ENCODE measurements at places on chromosomes 13 and 19.

DNA sequence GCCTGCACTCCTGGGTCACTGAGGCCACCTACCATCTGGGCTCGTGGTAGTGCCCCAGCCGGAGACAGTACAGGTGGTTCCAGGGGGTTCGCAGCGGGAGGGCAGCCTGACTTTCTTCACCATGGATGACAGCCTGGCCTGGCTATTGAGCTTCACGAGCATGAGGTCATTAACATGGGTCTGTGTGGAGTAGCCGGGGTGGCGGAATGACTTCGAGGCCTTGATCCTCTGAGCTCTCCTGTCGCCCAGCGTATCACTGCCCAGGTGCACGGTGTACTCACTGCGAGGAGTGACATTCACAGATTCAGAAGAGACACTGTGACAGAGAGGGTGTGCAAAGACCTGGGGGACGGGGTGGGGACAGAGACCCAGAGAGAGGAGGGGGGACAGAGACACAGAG is 3.5 kb downstream of the KLK7 start:
- no peak for DNase-seq

DNA sequence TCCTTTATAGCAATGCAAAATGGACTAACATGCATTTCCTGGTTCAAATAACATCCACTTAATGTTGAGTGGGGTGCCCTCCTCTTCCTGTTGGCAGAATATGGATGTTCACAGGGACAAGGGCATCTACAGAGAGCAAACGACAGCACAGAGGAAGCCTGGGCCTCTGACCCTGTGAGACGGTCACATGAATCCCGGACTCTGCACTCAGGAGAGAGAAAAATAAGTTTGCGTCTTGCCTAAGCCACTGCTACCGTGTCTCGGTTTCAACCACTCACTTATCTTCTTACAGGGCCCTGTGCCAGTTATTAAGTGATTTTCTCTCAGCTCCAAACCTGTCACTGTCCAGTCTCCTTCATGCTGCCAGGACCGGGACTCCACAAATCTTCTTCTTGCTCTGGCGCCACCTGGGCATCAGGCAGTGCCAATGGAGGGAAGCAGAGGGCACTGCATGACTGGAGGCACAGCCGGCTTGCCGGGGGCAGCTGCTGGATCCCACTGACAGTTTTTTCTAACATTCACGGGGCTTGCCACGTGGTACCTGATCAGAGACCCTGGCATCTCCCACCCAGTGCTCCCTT is 11.8 kb downstream of the LIG1 start:
- no peak for DNase-seq

DNA sequence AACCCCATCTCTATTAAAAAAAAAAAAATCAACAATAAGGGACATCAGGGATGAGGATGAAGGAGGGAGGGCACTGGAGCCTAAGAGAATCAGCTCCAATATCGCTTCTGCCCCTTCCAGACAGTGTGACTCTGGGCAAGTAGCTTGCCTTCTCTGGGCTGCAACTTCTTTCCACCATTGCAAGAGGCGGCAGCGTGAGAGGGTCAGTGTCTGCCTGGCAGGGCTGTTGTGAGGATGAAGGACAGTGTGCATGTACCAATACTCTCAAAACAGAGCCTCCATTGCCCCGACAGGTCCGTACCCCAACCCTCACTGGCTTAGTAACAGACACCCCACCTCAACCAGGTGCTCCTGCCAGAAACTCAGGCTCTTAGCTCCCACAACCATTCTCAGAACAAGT is 15.3 kb upstream of the LENG8 start:
- DNase-seq, result no peak

GRCh38 chr19:3335431-3336350 is 30.7 kb upstream of the NFIC start:
- no peak for DNase-seq

DNA sequence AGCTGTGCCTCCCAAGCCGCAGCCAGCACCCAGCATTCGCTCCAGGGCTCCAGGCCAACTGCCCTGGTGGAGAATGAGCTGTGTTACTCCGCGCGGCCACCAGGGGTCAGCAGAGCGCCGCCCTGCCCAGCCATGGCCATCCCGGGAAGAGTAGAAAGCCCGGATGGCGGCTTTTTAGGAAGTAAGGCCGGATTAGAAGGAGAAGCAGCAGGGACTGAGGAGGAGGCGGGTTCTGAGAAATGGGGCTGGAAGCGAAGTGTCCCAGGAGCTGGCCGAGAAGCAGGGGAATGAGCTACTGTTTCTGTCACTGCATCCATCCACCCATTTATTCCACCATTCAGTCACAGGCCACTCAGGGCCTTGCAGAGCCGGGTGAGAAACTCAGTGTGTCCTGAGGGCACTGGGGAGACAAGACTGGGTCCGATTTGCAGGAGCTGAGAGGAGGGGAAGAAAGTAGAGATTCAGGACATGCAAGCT is 6.6 kb upstream of the NPAS1 start:
- DNase-seq, result peak; percentile 79

DNA sequence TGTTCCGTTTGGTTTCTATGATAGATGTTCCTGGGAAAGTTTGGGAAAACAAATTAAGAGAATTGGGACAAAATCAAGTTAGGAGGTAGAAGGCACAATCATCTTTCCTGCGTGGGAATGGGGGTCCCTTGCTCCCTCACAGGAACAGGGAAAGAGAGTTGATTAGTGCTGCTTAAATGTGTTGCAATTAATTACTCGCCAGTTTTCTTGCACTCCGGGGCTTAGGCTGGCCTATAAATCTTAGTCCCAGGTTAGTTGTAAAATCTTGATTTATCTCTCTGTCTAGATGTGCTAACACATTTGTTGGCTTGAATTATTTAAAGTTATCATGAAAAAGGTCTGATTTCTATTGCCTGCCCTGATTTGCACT is 10.1 kb downstream of the B3GLCT start:
- no peak for DNase-seq

GRCh38 chr19:41851456-41851855 is 6.6 kb downstream of the DMRTC2 start:
- DNase-seq, result no peak

Measured in 8988T (cell line).